ENCODE measurements at places on chromosomes 12 and 14.

DNA sequence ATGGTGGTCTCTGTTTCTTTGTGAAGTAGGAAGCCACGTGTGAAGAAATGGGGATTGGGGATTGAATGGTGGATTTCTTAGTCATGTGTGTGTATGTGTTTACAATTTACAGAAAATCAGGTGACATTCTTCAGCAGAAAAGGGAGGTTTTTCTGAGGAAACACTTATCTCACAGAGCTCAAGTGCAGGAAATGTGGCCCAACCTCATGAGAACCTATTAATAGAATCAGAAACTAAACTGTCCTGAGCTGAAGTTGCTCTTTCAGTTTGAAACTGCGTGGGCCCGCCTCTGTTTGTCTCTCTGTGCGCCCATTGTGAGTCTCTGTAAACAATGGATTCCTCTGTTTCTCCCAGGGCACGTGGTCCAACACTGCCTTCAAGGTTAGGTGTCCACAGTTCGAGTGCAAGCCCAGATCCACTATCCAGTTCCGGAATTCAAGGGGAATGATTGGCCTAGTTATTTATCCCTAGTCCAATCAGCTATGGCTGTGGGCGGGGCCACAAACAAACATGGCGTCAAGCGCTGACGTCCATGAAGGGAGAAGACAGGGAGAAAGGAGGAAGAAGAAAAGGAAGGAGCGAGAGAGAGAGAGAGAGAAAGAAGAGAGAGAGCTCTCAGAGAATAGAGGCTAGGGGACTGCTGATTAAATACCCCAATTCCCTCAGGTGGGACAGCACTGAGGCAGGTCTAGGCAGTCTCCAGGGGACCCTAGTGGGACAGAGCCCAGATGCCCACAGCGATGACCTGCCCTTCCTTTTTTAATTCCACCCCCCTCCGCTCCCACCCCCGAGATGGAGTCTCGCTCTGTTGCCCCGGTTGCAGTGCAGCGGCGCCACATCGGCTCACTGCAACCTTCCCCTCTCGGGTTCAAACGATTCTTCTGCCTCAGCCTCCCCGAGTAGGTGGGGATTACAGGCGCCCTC is 31.4 kb upstream of the C12orf76 start:
- DNase-seq, result peak; percentile 86

DNA sequence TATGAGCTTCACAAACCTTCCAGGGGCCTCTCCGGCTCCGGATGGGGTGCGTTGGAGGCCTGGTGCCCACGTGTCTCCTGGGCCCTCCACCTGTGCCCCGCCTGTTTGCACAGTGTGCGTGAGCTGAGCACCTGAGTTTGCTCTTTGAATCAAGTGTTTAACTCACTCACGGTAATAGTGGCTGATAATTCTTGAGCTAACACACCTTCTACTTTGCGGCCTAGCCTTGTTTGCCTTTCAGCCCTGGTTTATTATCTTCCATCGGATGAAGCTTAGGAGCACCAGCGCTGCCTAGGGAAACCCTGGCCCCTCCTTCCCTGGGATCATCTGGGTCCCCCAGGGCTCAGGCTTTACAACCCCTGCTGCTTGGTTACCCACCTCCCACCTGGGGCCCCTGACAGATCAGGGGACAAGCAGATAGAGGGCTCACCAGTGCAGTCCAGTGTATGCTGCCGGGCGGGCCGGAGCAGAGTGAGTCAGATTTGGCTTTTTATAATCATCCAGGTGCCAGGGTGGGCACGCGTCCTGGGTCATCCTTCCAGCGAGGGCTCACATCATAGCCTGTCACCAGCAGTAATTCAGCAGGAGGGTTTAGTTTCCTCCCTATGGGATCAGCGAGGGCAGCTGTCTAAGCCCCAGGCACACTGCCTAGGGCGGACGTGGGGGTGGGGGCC is 62.8 kb upstream of the RFLNA start:
- no peak for DNase-seq

DNA sequence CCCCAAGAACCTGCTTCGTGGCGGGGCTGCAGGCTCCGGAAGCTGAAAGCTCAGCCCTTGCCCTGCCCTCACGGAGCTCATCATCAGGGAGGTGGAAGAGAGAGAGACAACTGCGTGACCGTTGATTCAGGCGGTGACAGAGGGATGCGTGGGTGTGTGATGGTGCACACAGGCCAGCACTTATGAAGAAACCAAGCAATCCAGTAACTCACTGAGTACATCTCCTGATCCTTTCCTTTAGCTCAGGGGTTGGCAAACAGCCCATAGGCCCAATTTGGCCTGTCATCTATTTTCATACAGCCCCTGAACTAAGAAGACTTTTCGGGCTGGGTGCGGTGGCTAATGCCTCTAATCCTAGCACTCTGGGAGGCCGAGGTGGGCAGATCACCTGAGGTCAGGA is 49.9 kb downstream of the TESC start:
- DNase-seq, result no peak

DNA sequence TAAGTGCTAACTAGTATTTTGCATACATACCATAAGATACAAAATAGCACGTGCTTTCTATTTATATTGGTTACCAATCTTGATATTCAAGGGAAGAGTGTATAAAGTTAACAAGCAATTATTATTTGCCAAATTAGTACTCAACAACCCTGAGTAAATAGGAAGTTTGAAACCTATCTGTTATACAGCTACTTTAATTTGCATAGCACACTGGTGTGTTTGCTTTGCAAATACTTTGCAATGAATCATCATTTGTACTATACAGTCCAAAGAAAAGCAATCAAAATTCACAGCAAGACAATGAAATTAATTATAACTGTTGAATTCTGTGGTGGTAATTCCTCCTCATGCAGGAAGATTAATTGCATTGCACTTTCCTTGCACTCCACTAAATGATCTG is 469.1 kb downstream of the PRKD1 start:
- no peak for DNase-seq

- DNase-seq, result peak; percentile 43
Measured at GRCh38 chr12:104669851-104670337, 213.1 kb downstream of the CHST11 start.

GRCh38 chr14:103500148-103500990 is 22.3 kb downstream of the CKB start:
- DNase-seq, result peak; percentile 72

GRCh38 chr14:76948213-76948947 is 80.1 kb downstream of the IRF2BPL start:
- no peak for DNase-seq

- DNase-seq, result no peak
Measured at GRCh38 chr12:81086342-81086741, 8.5 kb downstream of the ACSS3 start.

DNA sequence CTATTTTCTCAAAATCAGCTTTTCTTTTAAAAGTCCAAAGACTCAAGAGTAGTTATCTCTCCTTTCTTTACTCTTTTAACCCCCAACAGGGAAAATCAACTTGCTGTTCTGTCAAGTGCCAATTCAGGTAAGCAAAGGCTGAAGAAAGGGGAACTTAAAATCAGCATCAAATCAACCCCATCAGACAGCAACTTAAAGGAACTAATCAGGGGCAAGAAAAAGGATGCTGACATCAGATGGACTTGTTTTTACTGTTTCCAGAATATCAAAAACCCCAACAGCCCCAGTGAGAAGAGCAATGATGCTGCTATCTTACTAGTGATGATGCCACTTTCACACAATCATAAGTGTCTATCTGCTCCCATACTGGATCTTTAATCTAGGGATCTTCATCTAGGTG is 3.4 kb downstream of the BAZ2A start:
- DNase-seq, result no peak

GRCh38 chr12:1845427-1845826 is 25.1 kb downstream of the LRTM2 start:
- no peak for DNase-seq

GRCh38 chr12:94849411-94849976 is 154.0 kb downstream of the NDUFA12 start:
- no peak for DNase-seq

GRCh38 chr14:61064210-61064609 is 83.2 kb downstream of the SLC38A6 start:
- no peak for DNase-seq

- no peak for DNase-seq
Measured at GRCh38 chr12:124326871-124327270, 32.0 kb downstream of the RFLNA start.

DNA sequence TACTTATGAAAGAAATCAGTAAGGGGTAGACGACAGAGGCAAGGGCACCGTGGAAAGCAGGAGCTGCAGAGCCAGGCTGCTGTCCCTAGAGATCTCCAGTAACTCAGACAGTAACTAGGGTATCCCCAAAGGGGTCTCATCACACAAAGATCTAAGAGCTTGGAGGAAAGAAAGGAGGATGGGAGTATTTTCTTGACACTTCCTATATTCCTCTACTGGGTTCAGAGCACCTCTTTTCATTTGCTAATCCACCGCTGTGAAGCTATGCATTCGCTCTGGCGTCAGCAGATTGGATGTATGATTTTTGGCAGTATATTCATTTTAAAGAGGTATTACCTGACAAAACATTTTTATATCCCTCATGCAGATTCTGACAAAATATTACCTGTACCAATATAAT is 12.6 kb downstream of the USP44 start:
- DNase-seq, result no peak

DNA sequence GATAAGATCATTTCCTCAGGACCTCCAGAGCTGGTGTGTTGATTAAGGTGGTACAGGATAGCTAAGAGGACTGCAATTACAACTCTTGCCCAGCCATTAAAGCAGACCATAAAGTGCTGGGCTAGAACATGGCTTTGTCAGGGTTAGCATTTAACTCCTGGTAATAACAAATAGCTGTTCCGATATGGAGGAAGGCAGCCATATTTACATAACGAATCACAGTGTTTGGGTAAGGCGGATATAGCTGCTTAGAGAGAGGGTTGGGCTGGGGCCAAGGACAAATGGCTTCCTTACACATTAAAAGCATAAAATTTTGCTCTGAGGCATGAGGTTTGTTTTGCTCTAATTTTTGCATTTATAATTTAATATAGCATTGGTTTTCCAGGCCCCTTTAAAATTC is 297.7 kb upstream of the DDHD1 start:
- DNase-seq, result no peak

GRCh38 chr12:101772012-101772775 is 32.9 kb upstream of the SYCP3 start:
- no peak for DNase-seq

- DNase-seq, result no peak
Measured at GRCh38 chr14:68978172-68978911, 760 bp downstream of the ACTN1 start.

DNA sequence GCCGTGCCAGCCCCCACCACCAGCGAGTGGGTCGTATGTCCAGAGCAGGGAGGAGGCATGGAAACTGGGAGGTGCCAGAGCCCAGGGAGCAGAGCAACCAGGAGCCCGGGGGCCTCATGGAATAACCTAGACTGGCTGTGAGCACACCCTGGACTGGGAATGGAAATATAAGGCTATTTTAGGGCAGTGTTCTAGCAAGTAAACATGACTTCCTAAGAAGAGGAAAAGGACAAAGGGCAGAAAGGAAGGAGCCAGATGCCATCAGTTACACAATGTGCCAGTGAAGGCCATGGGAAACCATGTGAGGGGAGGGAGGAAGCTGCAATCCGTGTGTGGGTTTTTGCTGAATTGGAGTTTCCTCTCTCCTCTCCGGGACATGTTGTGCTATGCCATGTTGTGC is 18.7 kb upstream of the CPM start:
- no peak for DNase-seq

- no peak for DNase-seq
Measured at GRCh38 chr14:101243587-101244338, 317.5 kb upstream of the DIO3 start.

GRCh38 chr12:132474237-132474741 is 15.7 kb upstream of the FBRSL1 start:
- DNase-seq, result no peak

DNA sequence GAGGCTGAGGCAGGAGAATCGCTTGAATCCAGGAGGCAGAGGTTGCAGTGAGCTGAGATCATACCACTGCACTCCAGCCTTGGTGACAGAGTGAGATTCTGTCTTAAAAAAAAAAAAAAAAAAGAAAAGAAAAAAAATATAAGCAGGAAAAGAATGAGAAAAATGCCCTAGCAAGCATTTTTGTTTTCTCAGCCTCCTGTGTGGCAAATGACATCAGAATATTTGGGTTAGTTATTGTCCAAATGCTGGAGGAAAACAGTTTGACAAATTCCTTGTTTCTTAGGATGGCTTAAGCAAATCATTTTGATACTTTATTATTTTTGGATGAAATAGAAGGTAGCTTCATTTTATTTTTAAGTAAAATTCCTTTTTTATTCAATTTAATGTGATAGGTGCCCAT is 7.5 kb upstream of the PTPRR start:
- no peak for DNase-seq

DNA sequence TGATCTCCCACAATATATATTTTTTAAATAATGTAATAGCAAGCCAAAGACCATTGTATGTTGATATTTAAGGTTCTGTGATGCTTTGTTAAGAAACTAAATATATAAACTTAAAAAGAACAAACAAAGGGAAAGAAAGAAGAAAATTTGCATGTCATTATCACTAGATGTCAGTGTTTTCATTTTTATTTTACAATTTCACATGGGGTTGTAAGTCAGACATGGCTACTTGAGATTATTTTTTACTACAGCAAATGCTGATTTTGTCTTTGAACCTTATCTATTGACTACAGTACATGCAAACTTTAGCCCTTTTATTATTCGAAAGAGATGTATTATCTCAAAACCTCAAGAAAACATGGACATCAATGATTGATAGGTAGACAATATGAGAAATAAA is 36.1 kb downstream of the SLCO1C1 start:
- DNase-seq, result no peak

- DNase-seq, result no peak
Measured at GRCh38 chr14:23442721-23443356, 7.4 kb upstream of the MYH7 start.

DNA sequence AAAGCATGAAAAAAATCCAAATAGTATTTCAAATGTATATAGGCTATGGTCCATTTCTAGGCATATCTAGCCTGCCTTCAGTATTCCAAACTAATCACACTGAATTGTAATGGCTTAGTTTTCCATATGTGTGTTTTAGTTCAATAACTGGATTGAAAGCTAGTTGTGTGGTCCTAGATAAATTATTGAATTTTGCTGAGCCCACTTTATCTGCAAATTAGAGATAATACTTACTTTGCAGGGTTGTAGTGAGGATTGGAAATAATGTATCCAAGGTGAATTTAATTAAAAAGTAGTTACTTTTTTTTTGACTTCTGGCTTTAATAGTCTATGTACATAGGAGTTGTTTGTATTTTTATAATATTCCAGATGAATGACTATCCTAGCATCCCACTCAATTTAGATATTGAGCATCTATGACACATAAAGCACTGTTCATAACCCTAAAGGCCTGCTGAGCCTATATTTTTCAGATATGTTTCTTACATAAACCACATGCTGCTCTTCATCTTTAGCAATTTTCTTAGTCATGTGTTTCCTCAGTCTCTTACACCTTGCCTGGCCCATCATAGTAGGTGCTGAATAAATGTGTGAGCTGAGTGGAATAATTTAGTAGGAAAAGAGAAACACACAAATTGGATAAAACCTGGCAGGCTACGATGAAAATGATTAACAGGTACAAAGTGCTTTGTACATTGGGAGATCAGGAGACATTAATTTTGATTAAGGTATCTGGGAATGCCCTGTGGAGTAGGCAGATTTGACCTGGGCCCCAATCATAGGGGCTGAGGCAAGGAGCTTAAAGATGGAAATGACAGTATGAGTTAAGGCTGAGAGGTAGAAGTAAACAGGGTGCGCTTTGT is 1.1 kb upstream of the ATP23 start:
- peak; percentile 6 for DNase-seq

Measured in CD4-positive, alpha-beta T cell treated with Interleukin-1 beta for 1 hour (primary cell).